Heart left ventricle (tissue), 16 donors: ENCODE measurements at places on chromosomes 7 and 10. TPM values are rescaled to one million over a fixed set of nuclear protein-coding genes. Genes with fewer than 3 reads are reported as not detected.

The ZNF33B gene
- 3.7 TPM for polyA plus RNA-seq

GRCh38 chr10:30366829-30367228 lies 17.8 kb upstream of the MTPAP start:
- H3K27ac ChIP-seq, result no peak overlapping the region
- no peak overlapping the region for H3K4me3 ChIP-seq
- H3K27me3 ChIP-seq, result no peaks in the 10 kb centered on the region

The PLXNA4 gene
- polyA plus RNA-seq, result 1.8 TPM

GRCh38 chr7:84497873-84498272 lies 303.3 kb upstream of the SEMA3A start:
- no peaks in the 10 kb centered on the region for H3K36me3 ChIP-seq
- H3K27me3 ChIP-seq, result no peaks in the 10 kb centered on the region
- no peak overlapping the region for H3K4me3 ChIP-seq
- no peak overlapping the region for H3K27ac ChIP-seq
- H3K4me1 ChIP-seq, result no peaks in the 10 kb centered on the region
- DNase-seq, result no peak

- H3K27me3 ChIP-seq, result peaks cover 4% of the 10 kb centered on the region
- DNase-seq, result no peak
- H3K27ac ChIP-seq, result no peak overlapping the region
These were observed 152.7 kb upstream of the SHH start for GRCh38 chr7:155965010-155965409.

DNA sequence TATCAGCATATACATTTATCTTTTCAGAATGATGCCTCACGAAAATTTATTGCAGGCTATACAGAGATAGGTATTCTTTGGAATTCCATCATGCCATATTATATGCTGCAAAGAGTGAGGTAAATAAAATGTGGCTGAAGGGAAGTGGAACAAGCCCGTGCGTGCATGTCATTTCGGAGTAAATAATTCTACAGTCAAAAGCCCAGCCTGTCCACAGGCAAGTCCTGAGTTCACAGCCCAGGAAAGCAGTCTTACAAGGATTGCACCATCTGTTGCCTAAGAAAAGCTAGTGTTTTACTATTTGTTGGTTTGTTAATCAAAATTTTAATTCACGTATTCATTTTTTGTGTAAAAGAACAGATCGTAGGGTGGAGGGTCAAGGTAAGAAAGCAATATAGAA lies 292.4 kb upstream of the AKR1E2 start:
- H3K27ac ChIP-seq, result no peak overlapping the region
- DNase-seq, result no peak
- no peaks in the 10 kb centered on the region for H3K4me1 ChIP-seq
- no peaks in the 10 kb centered on the region for H3K36me3 ChIP-seq

The SNX10 gene
- polyA plus RNA-seq, result 0.38 TPM

GRCh38 chr10:97778452-97779302 lies 6.9 kb upstream of the SFRP5 start:
- H3K36me3 ChIP-seq, result no peaks in the 10 kb centered on the region
- DNase-seq, result no peak
- peaks cover 15% of the 10 kb centered on the region for H3K4me1 ChIP-seq
- H3K27ac ChIP-seq, result no peak overlapping the region
- H3K27me3 ChIP-seq, result no peaks in the 10 kb centered on the region
- H3K4me3 ChIP-seq, result no peak overlapping the region
